ENCODE measurements at places on chromosomes 4 and X. TPM values are rescaled to one million over a fixed set of nuclear protein-coding genes. Genes with fewer than 3 reads are reported as not detected.

The CSAG1 gene
- not detected for total RNA-seq

The TCEAL7 gene
- 4.9 TPM for total RNA-seq

The DKK2 gene
- total RNA-seq = 0.88 TPM

The CPZ gene
- 1.8 TPM for total RNA-seq

The SGMS2 gene
- total RNA-seq = 27.5 TPM

The NUDT11 gene
- total RNA-seq = 0.15 TPM

The GAB1 gene
- 35.4 TPM for total RNA-seq

The HTT gene
- 25.2 TPM for total RNA-seq

The DGKK gene
- not detected for total RNA-seq

The ESX1 gene
- not detected for total RNA-seq

The AFM gene
- not detected for total RNA-seq

The PLXNA3 gene
- 28.1 TPM for total RNA-seq

The MXRA5 gene
- 6.1 TPM for total RNA-seq

The SGCB gene
- 73.0 TPM for total RNA-seq

The CYSLTR1 gene
- 1.4 TPM for total RNA-seq

DNA sequence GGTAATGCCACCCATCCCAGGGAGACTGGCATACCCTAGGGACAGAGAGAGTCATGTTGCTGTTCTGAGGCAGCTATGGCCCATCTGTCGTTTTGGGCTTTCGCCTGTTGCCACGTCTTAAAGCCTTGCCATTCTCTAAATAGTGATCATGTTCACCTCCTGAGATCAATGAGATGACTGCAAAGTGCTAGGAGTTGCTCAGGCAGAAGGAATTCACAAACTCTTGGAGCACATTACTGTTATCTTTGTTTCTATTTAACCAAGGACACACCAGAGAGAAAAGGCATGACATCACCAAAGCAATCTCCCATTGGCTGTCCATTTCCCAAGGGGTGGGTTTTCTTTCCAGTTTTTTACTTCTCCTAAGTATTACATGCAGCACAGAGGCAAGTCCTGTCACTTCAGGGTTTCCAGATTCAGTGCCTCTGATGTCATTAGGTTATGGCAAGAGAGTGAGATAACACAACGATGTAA is 37.1 kb upstream of the SETD7 start:
- DNase-seq = no peak

DNA sequence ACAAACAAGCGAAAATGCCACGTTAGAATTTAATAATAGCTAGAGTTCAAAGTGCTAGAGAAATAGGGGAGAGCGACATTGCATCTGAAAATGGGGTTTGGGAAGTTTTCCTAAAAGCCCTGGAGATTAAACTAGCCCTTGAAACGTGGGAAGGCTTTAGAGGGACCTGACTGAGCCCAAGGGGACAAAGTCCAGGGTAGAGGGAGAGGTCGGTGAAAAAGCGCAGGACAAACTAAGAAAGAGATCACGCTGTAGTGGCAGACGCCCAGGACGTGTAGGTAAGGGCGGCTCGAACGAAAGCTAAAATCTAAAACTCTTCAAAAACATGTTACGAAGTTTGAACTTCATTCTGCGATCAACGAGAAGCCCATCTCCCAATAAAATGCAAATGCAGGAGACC is 1.1 kb upstream of the ATP11C start:
- DNase-seq = no peak

DNA sequence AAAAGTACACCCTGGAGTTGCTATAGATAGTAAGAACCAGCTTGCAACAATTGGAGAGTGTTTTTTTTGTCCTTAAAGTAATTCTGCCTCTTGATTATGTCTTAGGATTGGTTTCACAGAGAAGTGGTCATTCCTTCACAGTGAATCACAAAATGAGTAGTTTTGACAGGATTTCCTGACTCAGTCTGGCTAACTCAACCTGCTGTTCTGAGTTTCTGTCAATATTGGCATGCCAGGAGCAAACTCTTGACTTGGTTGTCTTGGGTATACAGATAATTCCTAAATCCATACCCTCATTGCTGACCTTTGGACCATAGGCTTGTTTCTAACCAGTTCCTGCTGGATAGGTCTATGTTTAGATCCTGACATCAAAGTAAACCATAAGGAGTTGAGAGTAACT is 9.4 kb downstream of the FHIP1A start:
- no peak for DNase-seq

DNA sequence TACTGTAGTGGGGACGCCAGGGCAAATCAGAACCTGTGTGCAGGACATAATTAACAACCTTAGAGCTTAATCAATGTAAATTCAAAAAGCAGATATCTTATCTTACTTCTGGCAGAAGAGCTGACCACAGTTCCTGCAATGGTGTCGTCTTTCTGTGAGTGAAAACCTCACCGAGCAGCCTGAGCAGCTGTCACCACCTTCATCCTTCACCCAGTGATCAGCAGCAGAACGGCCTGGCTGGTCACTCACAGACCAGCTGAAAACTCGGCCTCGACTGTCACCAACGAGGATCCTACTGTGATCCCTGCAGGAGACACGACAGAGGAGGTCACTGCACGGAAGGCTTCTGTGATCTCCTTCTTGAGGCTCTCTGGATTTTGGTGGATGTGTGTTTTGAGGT is 94.2 kb downstream of the CDS1 start:
- DNase-seq = no peak

DNA sequence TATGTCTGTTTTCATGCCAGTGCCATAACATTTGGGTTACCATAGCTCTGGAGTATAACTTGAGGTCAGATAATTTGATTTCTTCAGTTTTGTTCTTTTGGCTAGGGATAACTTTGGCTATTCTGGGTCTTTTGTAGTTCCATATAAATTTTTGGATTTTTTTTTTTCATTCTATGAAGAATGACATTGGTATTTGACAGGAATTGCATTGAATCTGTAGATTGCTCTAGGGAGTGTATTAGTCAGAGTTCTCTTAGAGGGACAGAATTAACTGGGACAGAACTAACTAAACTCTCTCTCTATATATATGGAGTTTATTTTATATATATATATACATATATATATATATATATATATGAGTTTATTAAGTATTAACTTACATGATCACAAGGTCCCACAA is 32.2 kb upstream of the SLIT2 start:
- no peak for DNase-seq

DNA sequence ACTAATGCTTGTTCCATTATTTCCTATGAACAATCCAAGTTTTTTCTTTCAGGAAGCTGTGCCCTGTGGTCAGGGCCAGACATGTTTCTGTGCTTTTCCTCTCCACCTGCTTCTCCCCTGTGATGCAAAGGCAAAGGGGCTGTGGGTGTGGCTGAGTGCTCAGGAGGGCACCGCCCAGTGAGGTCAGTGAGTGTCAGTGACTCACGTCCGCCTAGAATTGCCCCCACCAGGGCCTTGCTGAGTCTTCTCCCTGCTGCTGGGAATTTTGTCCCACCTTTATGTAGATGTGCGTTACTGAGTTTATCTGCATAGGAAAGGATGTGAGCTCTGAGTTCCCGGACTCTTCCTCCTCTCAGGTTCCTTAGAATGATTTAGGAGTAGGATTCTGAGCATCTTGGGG is 283.2 kb downstream of the DCHS2 start:
- no peak for DNase-seq

GRCh38 chr4:165190591-165191347 is 16.6 kb upstream of the KLHL2 start:
- DNase-seq = no peak

DNA sequence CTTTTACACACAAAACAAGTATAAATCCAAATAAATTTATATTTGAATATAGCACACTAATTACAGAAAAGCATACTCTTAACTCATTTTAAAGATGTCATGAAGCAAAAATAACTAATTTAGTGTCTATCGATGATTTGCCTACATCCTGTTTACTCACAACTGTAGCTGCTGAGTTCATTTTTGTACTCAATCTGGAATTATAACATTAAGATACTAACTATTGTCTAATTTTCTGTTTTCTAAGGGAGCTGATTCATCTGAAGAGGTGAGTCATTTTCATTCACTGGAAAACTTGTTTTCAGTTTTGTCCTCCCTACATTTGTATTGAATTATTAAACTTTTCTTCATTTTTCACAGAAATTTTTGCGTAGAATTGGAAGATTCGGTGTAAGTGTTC is 3.7 kb downstream of the STATH start:
- no peak for DNase-seq

GRCh38 chr4:141041021-141041476 is 92.2 kb downstream of the RNF150 start:
- no peak for DNase-seq

GRCh38 chrX:68945603-68946228 is 116.9 kb downstream of the EFNB1 start:
- DNase-seq = peak; percentile 33

GRCh38 chrX:119417842-119418241 is 18.7 kb downstream of the SLC25A43 start:
- no peak for DNase-seq

GRCh38 chrX:10156199-10157031 is at the start of gene CLCN4:
Gene CLCN4 (plus strand): TSS chrX:10156975. CDS start chrX:10185033, 28,058 bp downstream.
- DNase-seq = peak; percentile 73

GRCh38 chrX:14777525-14777924 is 95.3 kb downstream of the FANCB start:
- DNase-seq = no peak

DNA sequence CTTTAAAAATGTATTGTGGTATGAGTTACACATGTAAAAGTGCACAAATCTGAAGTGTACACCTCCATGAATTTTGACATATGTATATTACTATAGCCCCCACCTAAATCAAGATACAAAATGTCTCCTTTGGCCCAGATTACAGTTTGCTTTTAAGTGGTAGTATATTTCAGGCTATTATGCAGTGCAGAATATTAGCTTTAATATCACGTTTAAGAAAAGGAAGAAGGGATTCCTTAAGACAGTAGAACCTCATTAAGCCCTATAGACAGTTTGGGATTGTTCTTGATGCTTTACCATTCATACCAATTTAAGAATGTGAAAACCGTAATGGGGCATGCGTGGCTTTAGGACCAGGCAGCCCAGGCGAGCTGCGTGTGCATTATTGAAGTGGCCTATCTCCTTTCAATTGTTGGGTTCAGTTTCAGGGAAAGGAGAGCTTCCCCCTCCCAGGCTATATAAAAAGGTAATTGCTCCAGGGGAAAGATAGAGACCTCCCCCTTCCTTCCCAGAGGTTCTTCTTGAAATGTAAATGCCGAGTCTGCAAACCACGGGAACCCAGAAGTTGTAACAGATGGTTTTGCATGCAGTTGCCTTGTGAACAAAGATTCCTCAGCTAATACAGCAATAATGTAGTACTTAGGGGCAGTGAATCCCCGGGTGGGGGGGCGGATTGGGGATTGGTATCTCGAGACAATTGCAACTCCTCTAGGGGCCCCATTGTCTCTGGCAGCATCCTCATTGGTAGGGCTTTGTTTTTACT is 106.1 kb downstream of the UCHL1 start:
- DNase-seq = no peak

DNA sequence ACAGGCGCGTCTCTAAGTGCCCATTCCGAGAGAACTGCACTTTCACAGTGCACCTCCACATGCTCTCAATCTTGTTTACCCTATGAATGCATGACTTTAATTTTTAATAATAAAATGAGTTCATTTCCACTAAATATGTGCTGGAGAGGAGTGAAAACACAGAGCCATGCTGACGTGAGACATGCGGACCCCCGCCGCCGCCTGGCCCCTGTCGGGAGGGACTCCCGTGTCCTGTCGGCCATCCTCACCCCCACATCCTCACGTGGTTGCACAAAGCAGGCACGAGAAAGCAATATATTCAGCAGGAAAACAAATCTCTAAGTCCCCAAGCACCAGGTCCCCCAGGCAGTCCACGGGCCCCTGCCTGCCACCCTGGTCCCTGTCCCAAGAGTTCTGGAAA is 23.1 kb downstream of the PPP2R2C start:
- no peak for DNase-seq

Measured in left cardiac atrium (tissue), 4 donors.